ENCODE measurements at places on chromosomes 13 and 19.

DNA sequence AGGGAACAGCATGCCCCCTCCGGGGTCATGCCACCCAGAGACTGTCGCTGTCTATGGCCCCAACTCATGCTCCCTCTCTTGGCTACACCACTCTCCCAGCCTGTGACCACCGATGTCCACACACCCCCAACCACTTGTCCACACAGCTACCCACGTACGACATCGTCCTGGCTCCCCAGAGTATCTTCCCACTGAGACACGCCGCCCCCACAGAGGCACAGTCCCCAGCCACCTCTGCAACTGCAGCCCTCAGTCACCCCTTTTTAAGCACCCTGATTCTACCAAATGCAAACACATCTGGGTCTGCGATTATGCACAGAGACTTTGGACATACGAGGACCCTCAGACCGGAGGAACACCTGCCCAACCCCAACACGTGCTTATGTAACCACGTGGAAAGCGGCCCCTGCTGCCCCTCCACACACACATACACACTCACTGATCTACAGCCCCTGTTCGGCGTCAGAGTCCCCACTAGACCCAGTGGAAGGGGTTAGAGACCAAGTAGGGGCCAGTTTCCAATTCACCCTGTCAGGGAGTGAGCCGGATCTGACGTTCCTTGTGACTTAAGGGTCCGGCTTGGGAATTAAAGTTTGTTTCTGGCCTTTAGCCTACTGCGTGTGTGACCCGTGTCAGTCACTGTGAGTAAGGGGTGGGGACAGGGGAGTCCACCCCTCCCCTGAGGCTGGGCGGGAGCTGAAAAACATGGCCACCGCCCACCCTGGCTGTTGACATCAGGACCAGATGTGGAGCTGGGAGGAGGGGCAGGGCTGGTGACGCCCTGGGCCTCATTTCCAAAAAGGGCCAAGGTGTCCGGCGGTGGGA is 11.9 kb upstream of the AXL start:
- DNase-seq: no peak

GRCh38 chr13:94658926-94659597 is 53.3 kb downstream of the SOX21 start:
- DNase-seq: no peak

DNA sequence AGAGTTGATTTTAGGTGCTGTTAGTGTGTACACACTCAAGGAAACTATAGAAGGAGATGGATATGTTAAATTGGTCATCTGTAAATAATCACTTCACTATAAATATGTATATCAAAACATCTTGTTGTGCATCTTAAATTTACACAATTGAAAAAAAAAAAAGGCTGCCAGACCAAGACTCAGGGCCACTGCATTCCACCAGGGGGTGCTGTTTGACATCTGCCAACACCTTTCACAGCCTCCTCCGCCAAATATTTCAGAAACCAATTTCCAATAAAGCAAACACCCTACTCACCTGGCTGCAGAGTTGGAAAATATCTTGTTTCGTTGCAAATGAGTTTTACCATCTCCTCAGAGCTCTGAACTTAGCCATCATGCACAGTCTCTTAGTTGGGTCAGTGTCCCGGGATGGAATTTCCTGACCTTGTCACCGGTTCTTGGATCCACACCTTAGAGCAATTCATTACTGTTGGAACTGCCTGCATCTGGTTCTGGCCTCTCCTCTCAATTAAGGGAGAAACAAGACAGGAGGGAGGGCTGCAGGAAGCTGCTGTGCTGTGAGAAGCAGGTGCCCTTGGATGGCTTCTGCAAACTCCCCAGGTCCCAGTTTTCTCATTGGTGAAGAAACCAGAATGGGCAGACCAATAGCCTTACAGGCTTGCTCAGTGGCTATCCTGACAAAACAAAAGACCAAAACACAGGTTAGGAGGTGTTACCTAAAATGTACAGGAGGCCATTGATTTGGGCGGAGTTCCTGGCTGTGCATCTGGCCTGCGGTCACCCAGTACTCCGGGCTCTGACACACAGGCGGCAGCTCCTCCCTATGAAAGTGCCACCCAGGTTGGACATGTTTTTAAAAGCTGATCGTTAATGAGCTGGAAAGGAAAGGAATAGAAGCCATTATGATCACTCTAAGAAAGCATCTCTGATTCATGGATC is 746.6 kb downstream of the UQCRFS1 start:
- no peak for DNase-seq

GRCh38 chr13:100443998-100444328 is 144.6 kb downstream of the GGACT start:
- no peak for DNase-seq

DNA sequence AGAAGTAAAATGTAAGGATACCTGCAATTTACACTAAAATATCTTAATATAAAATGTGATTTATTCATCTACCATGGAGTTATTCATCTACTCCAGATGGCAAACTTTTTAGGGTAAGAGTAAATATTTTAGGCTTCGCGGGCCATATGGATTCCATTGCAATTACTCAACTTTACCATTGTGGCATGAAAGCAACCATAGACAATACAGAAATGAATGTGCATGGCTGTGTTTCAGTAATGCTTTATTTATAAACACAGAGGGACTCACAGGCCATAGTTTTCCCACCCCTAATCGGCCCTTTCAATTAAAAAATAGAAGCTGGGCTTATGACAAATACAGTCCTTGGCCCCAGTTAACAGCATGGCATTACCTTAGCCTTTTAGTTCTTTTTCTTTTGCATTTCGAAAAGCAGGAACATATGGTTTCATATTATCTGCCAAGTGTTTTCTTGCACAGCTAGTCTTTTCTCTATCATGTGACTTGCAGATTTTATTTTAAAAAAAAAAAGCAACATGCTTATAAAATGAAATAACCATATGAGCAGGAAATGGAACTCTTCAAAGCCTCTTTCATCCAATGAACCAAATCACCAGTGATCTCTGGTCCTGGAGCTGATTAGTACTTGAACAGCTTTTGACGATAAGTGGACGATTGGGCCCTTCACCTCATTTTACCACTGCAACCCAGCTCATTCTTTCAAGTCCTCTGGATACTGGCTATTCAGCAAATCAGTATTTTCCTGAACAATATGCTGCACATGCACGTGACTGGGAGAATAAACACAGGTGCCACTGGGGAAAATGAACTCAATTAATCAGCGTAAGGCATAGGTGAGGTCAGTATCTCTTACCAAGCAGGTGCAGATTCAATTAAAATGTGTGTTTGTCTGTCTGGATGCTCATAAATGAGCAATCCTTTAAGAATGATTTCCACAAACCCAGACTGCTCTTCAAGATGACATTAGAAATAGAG is 63.9 kb downstream of the LHFPL6 start:
- DNase-seq: no peak

GRCh38 chr13:97978651-97979050 is 25.2 kb downstream of the IPO5 start:
- DNase-seq: no peak

- DNase-seq: no peak
Observed at GRCh38 chr19:32866564-32867265, 2.9 kb downstream of the SLC7A9 start.

DNA sequence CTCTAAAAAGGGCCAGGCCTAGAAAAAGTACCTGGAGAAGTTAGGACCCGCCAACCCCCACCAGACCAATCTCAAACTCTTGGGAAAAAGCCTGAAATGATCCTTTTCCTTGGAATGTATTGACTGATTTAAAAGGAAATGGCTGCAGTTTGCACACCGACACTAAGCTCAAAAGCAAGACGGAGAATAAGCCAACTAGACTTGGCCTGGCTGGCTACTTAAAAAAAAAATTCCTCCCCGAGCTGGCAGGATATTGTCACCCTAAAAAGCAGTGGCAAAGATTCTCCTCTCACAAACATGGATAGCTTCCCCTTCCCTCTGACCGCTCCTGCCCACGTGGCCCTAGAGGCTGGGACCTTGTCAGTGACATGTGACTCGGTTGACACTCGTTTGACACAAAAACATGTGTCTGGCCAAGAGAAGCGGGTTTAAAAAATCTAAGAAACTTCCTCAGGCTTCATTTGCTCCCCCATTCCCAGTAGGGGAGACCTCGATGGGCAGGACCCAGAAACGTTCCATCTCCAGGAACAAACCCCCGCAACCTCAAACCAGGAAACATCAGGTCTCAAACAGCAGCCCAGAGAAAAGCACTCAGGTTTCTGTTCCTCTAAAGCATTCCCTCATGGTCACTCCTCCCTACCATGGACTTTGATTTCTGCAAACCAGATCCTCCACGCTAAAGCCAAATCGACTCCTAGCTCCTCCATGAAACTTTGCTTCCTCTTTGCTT is 1.3 kb downstream of the RFX1 start:
- no peak for DNase-seq

GRCh38 chr19:39438270-39438934 is 2.7 kb upstream of the RPS16 start:
- DNase-seq: no peak

GRCh38 chr13:113630804-113631203 is 27.2 kb downstream of the ATP4B start:
- no peak for DNase-seq

GRCh38 chr19:37537391-37537947 is 30.7 kb downstream of the ZNF793 start:
- DNase-seq: no peak

GRCh38 chr19:8334458-8335342 is 8.4 kb downstream of the KANK3 start:
- DNase-seq: no peak

- DNase-seq: no peak
Observed at GRCh38 chr13:113491418-113491883, 940 bp upstream of the DCUN1D2 start.

DNA sequence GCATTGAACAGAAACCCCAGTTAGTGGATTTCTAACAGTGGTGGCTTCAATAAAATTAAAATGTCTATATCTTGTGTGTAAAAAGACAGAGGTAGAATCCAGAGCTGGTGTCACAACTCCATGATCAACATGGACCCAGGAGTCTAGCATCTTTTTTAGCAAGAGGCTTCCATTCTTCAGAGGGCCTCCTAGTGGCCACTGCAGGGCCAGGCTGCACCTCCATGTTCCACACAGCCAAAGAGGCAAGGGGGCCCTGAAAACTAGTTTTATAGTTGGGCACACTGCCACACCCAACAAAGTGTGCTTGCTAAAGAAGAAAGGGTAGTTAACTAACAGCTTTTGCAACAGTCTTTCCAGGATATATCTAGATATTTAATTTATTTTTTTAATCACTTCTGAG is 12.9 kb downstream of the N4BP2L1 start:
- no peak for DNase-seq

DNA sequence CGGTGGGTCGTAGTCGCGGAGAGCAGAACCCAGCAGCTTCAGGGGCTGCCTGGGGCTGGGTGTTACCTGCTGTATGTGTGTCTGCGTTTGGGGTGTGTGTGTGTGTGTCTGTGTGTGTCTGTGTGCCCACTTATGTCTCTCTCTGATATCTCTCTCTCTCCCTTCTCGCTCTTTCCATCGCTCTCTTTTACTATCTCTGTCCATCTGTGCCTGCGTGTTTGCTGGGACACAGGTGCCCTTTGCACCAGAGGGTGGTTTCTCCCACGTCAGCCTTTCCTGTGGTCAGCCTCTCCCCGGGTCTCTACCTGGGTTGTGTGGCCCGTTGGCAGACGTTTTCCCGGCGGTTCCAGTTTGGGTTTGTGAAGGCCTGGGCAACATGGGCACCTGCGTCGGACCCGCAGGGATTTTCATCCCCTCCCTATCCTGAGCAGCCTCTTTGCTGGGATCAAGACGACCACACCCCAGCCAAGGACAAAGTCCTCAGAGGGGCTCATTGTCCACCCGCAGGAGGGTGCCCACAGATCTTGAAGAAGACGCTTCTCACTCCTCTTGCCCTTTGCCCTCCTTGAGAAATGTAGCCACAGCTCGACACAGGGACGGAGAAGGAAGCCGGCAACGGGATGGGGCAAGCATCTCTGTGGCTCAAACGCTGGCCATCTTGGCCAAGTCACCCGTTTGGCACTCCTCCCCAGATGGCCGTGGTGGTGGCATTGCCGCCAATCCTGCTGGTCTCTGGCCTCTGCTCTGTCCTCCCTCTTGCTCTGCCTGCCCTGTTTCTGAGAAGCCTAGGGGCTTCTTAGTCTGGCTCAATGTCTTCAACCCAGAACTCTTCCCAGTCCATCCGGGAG is 43.3 kb downstream of the ZNF146 start:
- no peak for DNase-seq

DNA sequence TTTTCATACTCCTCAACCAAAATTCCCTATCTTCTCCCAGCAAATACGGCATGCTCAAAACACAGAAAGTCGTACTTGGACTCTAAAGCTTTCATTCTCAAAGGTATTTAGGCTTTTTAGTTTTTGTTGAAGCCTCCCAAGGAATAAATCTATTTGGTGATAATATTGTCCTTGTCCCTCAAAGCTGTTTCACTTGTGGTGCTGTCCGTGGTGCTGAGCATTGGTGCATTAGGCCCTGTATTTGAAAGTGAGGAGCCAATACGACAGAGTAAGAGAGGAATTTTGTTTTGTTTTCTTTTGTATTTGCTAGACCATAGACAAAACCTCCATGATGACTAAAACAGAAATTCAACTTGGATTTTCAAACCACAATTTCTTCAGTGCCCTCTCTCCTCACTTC is 3.2 kb upstream of the LGALS13 start:
- no peak for DNase-seq

- DNase-seq: peak; percentile 99
Observed at GRCh38 chr19:6110360-6110977, at the start of gene RFX2. Gene RFX2 (minus strand): TSS chr19:6110500. CDS start chr19:6047496, 63,004 bp downstream.

GRCh38 chr13:98584668-98585397 is 7.9 kb upstream of the STK24 start:
- DNase-seq: no peak

DNA sequence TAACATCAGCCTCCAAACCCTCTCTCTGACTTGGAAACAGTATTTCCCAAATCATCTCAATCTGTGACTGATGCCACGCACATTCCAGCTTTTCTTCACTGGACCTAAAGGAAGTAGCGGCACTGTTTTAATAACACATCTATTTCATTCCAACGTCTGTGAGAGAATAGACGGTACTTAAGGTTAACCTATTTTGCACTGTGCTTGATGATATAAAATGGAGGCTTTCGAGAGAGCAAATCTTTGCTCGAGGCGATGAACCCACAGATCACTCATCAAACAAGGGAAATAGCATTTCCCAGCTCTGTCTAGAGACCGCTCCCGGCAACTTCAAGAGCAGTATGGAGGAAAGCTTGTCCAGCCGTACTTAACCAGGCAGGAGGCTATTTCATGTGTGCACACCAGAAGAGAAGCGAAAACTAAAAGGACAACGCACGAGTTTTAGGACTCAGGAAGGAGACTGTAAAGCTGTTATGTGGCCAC is 2.9 kb downstream of the UBL3 start:
- DNase-seq: no peak

- no peak for DNase-seq
Observed at GRCh38 chr19:30690935-30691818, 319.0 kb downstream of the ZNF536 start.

GRCh38 chr13:72983085-72983768 is 75.6 kb upstream of the KLF5 start:
- no peak for DNase-seq

Measured in vagina (tissue), 2 donors.